ENCODE measurements at places on chromosomes 11 and 22. TPM values are rescaled to one million over a fixed set of nuclear protein-coding genes. Genes with fewer than 3 reads are reported as not detected.

GRCh38 chr11:116901964-116902688 lies 64.7 kb upstream of the APOA1 start:
- no peak for DNase-seq

DNA sequence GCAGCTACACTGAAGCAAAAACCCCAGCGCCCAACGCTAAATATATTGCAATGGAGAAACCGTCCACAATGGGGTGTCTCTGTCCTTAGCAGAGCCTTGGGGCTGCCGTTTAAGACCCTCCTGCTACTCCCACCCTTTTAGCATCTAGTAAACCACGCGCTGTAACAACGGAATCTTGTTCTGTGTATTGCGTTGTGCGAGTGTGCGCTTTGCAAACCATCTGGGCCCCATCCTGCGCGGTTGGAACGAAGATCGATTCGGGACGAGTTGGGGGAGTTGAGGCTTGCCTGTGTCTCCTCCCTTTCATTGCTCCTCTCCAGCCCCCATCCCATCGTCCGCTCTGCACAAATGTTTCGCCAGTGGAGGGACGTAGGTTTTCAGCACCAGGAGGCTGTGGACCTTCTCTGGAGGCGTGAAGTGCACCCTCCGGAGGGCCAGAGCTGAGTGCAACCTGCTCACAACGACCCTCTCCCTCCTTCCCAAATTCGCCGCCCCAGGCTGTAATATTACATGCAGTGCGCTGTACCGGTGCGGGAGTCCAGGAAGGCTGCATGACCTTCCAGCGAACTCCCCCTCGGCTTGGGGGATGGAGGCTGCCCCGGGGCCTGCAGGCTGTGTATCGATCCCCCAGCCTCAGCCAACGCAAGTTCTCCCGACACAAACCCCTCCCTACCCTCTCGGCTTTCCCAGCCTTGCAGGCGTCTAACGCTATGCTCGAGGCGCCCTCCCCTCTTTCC lies 1.6 kb upstream of the KMT2A start:
- DNase-seq, result peak; percentile 79

DNA sequence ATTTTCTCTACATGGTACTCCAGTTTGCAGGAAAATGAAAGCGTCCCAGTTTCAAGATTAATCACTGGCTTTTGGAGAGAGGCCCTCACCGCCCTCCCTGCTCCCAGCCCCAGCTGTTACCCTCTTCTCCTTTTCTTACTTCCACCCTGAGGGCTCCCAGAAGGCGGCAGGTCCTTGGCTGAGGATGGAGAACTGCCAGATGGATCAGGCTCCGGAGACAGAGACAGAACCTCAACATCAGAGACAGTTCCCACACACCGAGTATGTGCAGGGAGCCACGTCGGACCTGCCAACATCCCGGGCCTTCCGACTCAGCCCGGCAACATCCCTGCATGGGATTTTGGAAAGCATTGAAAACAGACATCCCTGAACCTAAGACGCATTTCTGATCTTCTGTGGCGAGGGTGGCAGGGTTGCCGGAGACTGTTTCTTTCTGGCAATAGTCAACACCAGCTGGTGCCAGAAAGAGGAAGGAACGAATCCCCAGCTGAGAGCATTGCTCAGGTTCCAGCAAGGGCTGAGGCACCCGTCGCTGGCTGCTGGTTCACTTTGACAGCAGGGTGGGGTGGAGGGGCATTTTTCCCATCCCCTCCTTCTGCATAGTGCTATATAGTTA lies 467.1 kb downstream of the MIAT start:
- DNase-seq, result no peak

DNA sequence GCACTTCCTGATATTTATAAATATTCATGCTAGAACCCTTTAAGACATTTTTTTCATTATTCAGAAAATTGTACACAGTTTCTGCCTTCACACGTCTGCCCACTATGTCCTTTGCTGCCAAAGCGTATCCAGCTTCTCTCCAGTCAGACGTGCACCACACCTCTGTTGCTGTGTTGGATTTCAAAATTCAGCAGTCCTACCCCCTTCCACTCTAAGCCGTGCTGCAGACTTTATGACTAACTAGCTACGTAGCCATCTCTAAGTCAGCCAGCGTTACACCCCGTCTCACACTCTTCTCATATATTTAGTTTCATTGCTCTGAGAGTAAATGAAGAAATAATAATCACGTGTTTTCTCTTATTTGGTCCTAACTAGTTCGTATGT lies 28.2 kb upstream of the OPCML start:
- no peak for DNase-seq

- DNase-seq, result no peak
These were observed 24.3 kb downstream of the ARFGAP2 start for GRCh38 chr11:47152126-47152952.

GRCh38 chr22:37196539-37197450 lies 8.7 kb upstream of the C1QTNF6 start:
- DNase-seq, result no peak

GRCh38 chr11:9039198-9039597 lies 35.4 kb upstream of the NRIP3 start:
- no peak for DNase-seq

- no peak for DNase-seq
These were observed 590.3 kb upstream of the TENM4 start for GRCh38 chr11:80031014-80031600.

- DNase-seq, result peak; percentile 16
These were observed 8.6 kb upstream of the IGLL5 start for GRCh38 chr22:22878801-22879674.

DNA sequence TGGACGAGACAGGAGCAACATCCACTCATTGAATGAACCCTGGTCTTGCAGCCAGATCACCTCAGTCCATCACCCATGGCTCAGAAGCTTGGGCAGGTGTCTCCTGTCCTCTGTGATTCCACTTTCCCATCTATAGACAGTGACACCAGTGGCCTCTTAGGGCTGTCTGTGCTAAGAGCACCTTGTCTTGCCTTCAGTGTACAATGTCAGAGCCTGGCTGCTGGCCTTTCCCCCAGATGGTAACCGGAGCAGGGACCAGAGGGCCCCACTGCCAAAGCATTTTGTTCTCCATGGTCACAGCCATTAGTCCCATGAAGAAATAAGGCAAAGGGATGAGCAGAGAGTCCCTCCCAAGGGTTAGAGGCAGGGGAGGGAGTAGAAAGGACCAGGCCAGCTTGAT lies 35.4 kb downstream of the PKNOX2 start:
- no peak for DNase-seq

- no peak for DNase-seq
These were observed 38.3 kb downstream of the PISD start for GRCh38 chr22:31623592-31624304.

GRCh38 chr11:128766591-128767081 lies 72.8 kb downstream of the FLI1 start:
- no peak for DNase-seq

DNA sequence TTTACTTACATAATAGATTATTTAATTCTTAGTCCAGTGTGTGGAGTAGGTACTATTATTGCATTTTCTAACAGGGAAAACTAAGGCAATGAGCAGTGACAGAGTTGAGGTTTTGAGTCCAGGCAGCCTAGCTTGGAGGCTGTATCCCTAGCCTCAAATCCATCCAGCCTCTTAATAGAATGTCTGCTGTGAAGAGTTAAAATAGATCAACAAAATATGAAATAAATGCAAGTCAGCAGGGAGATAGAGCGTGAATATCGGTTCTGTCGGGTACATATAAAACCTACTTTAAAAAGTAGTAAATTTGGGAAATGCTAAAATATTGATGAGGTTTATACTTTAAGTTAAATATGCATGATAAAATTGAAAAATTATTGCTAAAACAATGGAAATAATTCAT lies 53.3 kb downstream of the MED15 start:
- no peak for DNase-seq

- peak; percentile 92 for DNase-seq
These were observed 6.8 kb upstream of the FAM111A start for GRCh38 chr11:59135648-59136461.

DNA sequence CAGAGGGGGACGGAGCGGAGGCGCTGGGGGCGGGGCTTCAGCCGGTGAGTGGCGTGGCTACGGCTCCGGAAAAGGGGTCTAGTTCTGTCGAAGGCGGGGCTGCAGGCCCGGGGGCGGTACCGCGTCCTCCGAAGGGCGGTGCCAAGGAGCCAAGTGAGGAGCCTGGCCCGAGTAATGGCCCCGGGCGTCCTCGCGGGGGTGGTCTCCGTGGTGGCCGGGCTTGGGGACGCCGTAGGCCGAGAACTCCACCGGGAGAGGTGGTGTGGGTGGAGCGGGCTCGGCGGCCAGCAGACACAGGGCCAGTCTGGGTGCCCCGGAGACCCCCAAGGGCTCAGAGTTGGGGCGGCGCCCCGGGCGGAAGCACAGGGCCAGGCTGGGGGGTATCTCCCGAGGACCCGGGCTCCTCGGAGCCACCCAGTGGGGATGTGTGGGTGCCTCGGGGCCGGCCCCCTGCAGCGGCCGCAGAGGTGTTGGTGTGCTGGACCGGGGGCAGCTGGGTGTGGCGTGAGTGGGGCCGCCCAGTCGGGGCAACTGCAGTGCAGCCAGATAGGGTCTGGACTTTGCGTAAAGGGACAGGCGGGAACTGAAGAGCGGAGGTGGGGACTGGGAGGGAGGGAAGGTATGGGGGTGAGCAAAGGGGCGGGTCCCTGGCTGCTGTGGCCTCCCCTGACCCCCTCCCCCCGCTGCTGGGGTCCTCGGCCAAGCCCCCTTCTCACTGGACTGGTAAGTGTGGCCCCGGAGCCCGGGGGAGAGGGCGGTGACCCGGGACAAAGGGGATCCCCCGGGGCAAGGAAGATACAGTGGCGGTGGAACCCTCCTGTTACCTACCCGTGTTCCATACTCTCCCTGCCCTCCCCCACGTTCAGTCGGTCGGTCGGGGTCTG lies 838 bp downstream of the FKBP2 start:
- peak; percentile 100 for DNase-seq

GRCh38 chr11:130798801-130799200 lies 117.5 kb downstream of the SNX19 start:
- no peak for DNase-seq

GRCh38 chr11:70078095-70078780 lies at the start of gene ANO1:
TSS of gene ANO1 (plus strand) at chr11:70078317. CDS start at chr11:70078607, 290 bp downstream.
- DNase-seq, result no peak

GRCh38 chr11:32723332-32723731 lies 71.1 kb downstream of the CCDC73 start:
- DNase-seq, result no peak

DNA sequence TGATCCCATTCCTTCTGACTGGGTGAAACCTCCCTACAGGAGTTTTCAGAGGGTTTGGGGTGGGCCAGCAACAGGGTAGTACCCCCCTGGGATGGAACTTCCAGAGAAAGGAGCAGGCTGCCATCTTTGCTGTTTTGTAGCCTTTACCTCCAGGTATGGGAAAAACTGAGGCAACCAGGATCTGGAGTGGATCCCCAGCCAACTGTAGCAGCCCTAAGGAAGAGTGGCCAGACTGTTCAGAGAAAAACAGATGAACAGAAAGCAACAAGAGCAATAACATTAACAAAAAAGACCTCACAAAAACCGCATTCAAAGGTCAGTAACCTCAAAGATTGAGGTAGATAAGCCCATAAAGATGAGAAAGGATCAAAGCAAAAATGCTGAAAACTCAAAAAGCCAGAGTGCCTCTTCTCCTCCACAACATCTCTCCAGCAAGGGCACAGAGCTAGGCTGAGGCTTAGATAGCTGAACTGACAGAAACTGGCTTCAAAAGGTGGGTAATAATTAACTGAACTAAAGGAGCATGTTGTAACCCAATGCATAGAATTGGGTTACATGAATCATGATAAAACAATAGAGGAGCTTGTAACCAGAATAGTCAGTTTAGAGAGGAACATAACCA lies 1288.6 kb upstream of the CNTN5 start:
- no peak for DNase-seq

DNA sequence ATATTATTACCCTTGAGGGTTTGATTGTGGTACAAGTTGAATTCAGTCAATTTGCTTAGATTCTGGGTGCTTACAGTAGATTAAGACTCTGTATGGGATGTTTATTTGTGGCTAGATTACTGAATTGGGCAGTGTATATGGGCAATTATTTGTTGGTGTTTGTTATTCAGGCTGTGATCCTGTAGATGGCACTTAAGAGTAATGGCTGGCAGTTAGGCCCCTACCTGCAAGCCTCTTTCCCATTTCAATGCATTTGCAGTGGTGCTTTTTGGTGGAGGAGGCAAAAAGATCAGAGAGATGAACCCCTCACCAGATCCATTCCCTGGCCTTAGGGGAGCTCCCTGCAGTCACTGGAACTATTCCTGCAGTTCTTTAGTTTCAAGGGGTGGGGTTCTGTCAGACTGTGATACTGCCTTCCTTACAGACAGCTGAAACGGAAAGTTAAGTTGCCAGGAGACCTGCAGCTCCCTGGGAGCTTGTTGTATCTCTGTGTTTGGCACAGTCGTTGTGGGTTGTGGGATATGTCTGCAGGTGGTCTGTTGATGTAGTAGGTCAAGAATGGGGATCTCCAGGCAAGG lies 199.5 kb downstream of the AASDHPPT start:
- DNase-seq, result no peak

- DNase-seq, result peak; percentile 53
These were observed 469 bp upstream of the OSBP2 start for GRCh38 chr22:30694171-30694639.

- DNase-seq, result no peak
These were observed 294.0 kb upstream of the CTSC start for GRCh38 chr11:88631497-88631896.

DNA sequence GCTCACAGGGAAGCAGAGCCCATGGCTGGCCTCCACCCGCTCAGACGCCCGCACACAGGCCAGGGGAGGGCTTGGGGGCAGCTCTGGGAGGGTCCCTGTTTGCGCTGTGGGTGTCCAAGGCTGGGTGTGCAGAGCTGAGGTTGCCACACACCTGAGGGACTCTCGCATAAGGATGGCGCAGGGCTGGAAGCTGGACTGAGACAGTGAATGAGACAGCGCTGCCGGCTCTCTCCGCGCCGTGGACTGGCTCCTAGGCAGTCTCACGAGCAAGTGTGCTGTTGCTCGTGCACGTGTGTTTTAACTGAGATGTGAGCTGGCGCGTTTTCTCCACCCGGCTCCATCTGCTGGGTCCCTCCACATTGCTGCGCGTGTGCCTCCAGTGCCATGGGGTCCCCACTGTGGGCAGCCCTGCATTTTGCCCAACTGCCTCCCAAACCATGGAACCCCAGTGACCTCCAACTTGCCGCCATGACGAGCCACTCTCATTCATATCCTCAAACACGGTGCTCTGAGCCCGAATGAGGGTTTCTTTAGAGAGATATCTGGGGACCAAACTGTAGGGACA lies 4.2 kb upstream of the BID start:
- no peak for DNase-seq

DNA sequence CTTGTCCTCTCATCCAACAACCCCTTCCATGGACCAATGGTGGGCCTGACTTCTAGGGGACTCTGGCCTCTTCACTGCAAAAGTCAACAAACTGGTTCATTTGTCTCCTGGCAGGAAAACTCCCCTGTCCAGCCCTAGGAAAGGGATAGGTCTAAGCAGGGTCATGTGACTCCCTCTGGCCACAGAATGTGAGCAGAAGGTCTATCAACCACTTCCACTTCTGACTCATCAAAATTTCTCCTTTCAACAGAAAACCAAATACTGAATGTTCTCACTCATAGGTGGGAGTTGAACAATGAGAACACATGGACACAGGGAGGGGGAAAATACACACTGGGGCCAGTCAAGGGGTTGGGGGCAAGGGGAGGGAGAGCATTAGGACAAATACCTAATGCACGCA lies 1.3 kb upstream of the ISX start:
- DNase-seq, result no peak

ISX gene
- not detected for total RNA-seq

GUCY1A2 gene
- not detected for total RNA-seq

CNIH2 gene
- 2.7 TPM for total RNA-seq

NXPE1 gene
- not detected for total RNA-seq

FGF3 gene
- not detected for total RNA-seq

OTOG gene
- not detected for total RNA-seq

PDHX gene
- 32.3 TPM for total RNA-seq

SLN gene
- total RNA-seq, result not detected

NPAS4 gene
- 0.18 TPM for total RNA-seq

MMP13 gene
- total RNA-seq, result not detected

PHF21B gene
- total RNA-seq, result 0.68 TPM

ARHGAP20 gene
- total RNA-seq, result not detected

All from activated CD8-positive, alpha-beta T cell treated with anti-CD3 and anti-CD28 coated beads, Interleukin-2, amount 10 ng/mL, durations not matched to agents 7 days and 5 days (primary cell).